Kidney glomerular epithelial cell (primary cell): ENCODE measurements at places on chromosomes 16 and 17.

GRCh38 chr17:28796062-28796461, 46.5 kb downstream of the FAM222B start:
- DNase-seq: no peak

DNA sequence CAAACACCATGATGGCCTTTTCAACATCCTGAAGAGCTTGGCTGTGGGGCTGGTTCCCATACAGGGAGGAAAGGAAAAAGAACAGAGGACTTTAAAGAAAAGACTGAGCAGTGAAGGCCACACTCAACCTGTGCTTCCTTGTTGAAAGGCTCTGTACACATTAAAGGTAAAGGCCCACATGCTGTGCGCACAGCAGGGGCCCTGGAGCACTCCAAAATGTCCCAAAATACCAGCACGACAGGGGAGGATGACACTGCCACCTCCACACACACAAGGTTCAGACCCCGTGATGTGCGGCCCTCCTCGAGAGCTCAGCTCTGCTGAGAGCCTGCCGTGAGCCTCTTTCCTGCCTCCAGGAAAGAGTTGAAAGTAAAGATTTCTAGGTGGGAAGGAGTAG, 36.5 kb downstream of the FANCA start:
- no peak for DNase-seq

DNA sequence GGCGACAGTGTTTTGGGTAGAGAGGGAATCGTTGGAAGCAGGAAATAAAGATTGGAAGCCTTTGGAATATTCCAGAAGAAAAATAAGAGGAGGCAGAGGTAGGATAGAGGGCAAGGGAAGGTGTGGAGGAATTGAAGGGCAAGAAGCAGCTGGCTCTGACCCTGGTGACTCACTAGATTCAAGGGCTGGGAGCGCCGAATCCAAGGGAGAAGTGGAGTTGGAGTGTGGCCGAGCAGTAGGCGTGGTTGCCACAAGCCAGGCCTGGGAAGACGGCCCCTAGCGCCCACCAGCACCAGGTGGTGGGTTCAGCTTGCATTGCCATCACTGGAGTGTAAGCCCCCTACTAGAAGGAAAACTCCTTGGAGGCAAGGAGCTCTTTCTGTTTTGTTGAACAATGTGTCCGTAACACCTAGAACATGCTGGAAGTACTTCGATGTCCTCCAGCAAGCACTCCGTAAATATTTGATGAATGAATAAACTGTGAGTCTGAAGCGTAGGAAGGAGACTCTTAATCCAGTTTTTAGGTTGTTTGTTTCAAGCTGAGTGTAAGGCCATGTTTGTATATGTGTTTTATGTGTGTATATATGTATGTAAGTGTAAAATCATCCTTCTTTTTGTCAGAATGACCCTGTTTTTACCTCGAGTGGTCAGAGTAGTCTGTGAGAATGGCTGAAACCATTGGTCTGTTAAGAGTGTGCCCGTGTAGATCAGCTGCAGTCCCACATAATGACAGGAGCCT, 139.5 kb downstream of the CMIP start:
- DNase-seq: no peak

DNA sequence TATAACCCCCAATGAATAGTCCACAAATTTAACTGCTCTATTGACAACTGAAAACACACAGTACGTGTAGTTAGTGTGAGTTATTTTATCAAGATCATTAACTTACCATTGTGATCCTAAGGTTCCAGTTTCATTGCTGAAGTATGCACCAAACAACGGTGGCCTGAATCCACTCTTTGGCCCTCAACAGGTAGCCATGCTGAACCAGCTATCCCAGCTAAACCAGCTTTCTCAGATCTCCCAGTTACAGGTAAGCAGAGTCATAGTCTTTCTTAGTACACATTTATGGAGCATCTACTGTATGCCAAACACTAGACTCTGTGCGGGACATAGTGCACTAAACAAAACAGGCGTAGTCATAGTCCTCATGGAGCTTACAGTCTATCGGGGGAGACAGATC, 40.3 kb upstream of the SLC5A11 start:
- no peak for DNase-seq

DNA sequence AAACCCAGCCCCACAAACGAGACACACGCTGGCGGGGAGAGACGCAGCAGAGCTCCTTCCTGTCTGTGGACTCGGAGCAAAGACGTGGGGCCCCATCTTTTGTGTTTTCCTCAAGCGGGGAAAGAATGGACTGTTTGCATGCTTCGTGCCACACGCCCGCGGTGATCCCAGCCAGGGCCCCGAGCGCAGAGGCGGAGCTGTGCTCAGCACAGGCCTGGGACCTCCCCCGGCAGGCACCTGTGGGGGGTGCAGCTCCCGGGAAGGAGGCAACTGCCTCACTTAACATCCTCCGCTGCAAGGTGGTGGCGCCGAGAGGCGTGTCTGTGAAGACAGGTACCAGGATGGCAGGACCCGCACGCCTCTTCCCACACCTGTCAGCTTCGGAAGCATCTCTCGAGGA, 19.1 kb downstream of the TRARG1 start:
- no peak for DNase-seq

- DNase-seq: peak; percentile 36
These were observed 16.4 kb upstream of the SMIM36 start for GRCh38 chr17:55527540-55528118.

DNA sequence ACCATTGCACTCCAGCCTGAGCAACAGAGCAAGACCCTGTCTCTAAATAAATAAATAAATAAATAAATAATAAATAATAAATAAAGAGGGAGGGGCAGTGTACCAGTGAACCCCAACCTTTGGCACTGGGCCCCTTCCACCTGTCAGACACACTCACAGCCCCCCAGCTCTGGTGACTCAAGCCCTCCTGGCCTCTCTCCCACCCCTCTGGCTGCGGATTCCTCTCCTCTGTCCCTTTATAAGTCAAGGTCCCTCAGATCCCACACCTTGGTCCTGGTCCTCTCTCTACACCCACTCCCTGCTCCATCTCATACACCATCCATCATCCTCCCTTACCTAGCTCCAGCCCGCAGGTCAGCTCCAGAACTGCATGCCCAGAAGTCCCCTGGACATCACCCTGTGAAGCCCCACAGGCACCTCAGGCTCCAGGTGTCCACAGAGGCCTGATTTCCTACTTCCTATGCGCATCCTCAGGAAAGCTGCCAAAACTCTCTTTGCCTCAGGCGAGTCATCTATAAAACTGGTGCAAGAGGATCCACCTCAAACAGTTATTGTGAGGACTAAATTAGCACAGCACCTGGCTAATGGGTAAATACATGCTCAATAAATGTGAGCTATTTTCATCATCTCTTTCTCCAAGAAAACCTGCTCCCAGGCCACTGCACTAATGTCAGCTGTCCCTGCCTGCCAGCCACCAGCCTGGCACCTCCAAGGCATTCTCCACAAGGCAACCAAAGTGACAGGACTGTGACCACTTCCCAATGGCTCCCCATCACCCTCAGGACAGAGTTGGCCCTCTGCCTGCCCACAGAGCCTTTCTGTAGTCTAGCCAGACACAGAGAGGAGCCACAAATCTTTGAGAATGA, 46.8 kb downstream of the BEAN1 start:
- no peak for DNase-seq

DNA sequence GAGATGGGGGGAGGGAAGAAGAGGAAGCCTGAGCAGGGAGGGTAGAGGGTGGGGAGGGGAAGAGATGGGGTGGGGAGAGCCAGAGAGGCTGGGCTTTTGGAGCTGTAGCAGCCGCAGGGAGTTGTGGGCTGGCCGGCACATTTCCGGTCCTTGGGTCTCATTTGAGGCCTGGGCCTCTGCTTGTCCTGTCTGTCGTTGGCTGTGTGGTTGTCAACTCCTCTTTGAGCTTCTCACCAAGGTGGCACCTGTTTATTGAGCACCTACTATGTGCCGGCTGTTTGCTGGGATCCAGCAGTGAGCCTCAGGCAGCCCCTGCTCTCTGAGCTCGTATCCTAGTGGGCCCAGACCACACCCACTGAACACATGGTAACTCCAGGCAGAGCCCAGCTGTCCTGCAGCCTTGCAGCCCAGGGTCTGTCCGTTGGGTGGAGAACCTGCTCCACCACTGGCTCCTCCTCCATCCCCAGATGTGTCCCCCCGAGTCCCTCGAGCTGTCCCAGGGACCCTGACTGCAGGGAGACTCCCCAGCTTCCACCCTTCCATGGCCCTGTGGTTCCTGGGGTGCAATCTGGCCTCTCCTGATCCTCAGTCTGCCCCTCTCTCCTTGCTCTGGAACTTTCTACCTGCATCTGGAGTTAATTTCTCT, 164.9 kb downstream of the IRF8 start:
- DNase-seq: no peak

DNA sequence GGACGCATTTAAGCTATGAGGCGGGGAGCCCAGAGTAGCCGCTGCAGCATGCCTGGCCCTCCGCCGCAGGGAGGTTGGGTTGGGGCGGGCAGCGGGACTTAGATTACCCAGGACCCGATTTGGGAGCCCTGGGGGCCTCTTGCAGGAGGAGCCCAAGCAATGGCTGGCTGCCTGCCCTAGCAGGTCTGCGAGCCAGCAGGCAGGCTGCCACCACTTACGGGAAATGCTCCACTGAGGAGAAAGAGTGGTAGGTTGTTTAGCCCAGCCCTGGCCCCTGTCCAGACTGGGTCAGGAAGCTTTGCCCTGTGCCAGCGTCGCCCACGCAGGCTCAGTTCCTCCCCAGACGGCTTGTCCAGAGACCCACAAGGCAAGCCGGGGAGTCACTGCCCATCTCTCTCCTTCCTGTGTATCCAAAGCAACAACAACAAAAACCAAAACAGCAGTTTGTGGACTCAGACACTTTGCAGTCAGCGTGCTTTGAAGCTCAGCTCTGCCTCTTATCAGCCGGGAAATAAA, 10.3 kb upstream of the TVP23A start:
- DNase-seq: peak; percentile 68

GRCh38 chr17:62892061-62892675, 73.9 kb upstream of the TANC2 start:
- no peak for DNase-seq

DNA sequence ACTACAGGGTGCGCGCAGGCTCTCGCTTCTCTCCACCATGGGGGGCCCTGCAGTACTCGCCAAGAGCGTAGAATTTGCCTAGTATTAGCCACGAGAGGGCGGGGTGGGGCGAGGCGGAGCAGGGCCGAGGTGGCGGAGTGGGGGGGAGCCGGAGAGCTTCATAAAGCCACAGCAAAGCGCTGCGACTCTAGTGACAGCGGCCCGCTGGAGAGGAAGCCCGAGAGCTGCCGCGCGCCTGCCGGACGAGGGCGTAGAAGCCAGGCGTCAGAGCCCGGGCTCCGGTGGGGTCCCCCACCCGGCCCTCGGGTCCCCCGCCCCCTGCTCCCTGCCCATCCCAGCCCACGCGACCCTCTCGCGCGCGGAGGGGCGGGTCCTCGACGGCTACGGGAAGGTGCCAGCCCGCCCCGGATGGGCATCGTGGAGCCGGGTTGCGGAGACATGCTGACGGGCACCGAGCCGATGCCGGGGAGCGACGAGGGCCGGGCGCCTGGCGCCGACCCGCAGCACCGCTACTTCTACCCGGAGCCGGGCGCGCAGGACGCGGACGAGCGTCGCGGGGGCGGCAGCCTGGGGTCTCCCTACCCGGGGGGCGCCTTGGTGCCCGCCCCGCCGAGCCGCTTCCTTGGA, at the start of gene TBX21:
TSS of gene TBX21 (plus strand) at position 190 of the 627 bp plus-strand sequence. CDS start at position 409, 219 bp downstream.
- DNase-seq: no peak

DNA sequence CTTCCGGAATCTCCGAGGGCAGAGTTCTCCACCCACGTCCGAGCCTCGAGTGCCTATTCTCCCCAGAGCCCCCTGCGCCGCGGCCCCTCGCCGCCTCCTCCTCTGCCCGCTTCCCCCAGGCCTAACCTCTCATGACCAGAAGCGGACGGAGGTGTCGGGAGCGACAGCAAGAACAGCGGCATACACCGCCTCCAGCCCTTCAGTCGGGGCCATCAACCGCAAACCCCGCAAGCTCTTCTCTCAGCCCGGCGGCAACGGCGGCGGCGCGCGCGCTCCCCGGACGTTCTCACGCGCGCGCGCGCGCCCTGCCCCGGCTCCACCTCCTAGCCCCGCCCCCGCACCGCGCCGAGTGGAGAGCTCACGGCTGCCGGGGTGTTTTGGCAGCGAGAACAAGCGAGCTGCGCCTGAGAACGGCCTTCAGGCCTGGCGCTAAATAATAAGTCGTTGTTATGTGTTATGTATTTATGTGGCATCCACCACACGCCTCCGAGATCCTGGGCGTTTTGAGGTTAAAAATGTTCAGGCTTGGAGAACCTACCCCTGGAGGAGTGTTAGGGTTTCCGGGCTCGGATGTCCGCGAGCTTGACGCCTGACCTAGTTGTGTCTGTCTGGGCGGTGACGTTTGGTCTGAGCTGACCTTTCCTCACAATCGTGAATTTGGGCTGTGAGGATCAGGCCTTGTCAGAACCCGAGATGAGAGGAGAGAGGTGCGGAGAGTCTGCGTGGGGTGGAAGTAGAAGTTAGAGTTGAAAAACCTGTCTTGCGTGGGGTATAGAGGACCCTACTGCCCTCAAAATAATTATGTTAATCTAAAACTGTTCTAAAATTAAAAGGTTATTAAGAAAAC, at the start of gene RNFT1:
TSS of gene RNFT1 (minus strand) at position 259 of the 847 bp plus-strand sequence. CDS start at position 182, 77 bp downstream.
- DNase-seq: peak; percentile 90

- DNase-seq: no peak
These were observed 84.2 kb downstream of the ZFHX3 start for GRCh38 chr16:72963533-72964315.

DNA sequence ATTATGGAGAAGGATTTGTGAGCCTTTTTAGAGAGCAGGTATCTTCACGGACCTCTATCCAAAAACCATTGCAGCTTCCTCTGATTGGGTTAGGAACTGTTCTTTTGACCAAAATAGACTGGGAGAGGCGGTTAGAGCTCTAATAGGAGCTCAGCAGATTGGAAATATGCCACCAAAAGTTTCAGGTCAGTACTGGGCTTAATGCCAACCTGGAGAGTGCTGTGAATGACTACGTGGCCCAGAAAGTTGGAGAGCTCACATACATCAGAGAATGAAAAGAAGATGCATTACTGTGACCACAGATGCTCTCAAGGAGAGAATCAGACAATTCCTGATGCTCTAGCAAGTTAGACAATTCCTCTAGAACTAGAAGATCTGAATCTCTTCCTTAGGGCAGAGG, 86.5 kb downstream of the ABCA8 start:
- DNase-seq: no peak

- DNase-seq: no peak
These were observed 98.5 kb downstream of the PGS1 start for GRCh38 chr17:78476973-78477372.

DNA sequence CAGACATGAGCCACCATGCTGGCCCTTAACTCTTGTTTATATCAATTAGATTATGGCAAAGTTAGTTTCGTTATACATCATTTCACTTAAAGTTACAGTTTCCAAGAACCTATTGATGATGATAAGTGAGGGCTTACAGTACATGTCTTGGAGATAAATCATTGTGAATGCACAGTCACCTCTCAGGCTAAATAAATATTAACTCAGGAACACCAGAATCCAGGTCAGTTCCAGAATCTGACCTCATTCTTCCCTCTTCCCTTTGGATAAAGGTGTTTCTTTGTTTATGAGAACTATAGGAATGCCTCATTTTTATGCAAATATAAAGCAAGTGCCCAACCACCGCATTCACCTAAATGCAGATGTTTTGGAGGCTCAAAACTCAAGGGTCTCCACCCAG, 48.4 kb upstream of the CRYM start:
- peak; percentile 17 for DNase-seq
